Stimulated activated naive CD8-positive, alpha-beta T cell treated with anti-CD3 and anti-CD28 coated beads, Interleukin-15, amount 100 ng/mL, for 72 hours (primary cell): ENCODE measurements at places on chromosomes 7 and 10.

DNA sequence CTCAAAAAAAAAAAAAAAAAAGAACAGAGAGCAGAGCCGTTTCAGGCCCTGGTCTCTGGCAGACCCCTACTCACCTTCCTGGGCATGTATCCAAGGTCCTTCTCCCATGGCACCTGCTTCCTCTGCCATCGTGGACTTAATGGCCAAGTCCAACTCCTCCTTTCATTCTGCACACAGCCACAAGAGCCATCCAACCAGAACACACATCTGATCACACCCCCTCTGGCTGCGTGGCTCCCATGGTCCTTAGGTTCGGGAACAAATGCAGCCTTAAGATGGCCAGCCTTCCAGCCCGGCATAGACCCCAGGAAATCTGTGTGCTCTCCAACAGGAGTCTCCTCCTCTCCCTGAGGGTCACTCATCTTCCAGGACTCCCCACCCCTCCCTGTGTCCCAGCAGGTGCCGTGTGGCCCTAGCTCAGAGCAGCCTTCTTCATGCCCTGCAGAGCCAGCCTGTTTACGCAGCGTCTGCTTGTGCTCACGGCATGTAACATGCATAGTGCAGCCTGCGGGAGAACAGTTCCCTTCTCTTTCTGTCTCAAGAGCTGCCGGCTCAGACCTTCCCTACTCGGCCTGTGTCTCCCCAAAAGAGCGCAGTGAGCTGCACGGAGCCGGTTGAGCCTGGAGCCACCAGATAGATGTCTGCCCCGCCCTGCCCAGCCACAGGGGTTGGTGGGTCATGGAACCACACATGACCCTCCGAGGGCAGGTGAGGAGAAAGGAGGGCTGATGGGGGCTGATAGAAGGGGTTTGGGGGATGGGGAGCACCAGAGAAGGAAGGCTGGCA, 157.3 kb downstream of the NRF1 start:
- no peak for DNase-seq

DNA sequence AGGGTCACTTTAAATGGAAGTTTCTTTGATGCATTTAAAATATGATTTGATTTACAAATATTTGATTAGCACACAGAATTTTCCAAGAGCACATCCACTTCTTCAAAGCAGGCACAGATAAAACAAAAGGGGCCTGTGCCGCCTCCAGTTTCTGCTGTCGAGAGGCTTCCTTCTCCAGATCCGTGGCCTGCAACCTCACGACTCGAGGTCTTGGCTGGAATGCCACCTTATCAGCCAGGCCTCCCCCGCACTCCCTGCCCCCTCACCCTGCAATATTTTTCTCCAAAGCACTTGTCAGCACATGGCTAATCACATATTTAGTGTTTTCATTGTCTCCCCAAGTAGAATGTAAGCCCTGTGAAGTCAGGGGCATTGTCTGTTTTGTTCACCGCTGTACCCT, 12.5 kb downstream of the PYROXD2 start:
- DNase-seq = no peak

DNA sequence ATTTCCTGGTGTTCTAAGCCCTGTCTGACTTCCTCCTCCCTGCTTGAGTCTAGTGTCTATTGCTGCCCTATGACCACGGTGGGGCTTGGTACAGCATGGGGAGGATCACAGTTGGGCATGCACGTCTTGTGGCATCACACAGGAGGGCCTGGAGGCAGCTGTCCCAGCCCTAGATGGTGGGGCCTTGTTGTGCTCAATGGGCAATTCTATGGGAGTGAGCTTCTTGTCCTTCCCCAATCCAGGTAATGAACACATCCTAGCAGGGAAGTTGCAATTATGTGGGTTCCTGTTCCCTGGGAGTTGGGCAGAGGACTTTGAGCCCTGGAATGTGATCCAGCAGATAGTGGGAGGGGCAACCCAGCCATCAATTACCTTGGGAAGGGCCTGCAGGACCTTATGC, 10.8 kb upstream of the FAM3C start:
- no peak for DNase-seq

DNA sequence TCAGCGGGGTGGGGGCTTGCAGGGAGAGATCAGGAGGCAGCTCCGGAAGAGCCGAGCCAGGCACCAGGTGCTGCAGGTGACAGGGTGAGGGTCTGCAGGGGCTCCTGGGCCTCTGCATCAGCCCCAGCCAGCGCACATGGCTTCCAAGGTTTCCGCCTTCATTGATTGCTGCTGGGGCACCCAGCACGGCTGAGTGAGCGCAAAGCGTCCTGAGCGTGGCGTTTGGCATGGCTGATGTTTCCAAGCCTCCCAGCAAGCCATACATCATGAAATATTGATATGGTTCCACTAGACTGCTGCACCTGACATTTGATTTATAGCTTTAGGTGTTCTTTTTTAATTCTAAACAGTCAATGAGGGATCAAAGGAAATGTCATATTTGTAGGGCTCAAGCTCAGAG, 259.0 kb downstream of the WDR37 start:
- no peak for DNase-seq

DNA sequence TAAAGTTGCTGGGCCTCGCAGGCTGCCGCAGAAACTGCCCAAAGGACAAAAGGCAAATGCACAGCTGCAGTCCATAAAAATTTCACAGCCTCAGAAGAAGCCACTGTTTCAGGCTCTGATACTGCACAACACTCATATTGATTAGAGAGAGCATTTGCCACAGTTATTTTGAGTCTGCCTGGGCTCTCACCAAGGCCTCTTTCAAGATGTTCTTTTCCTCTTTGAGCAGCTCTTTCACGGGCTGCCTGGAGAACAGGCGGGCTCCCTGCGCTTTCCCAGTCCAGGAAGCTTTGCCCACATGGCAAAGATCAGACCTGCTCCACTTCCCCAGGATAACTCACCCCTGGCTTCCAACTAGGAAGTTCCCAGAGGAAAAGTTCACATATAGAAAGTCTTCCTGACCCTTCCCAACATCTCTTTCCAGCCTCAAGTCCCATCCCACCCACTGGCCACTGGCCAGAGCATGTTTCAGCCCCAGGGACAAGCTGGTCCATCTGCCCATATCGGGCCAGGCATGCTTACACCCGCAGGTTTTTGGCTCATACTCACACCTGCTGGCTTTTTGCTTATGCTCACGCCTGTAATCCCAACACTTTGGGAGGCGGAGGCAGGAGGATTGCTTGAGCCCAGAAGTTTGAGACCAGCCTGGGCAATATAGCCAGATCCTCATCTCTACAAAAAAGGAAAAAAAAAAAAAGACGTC, 3.3 kb downstream of the SLIT1 start:
- DNase-seq = no peak

DNA sequence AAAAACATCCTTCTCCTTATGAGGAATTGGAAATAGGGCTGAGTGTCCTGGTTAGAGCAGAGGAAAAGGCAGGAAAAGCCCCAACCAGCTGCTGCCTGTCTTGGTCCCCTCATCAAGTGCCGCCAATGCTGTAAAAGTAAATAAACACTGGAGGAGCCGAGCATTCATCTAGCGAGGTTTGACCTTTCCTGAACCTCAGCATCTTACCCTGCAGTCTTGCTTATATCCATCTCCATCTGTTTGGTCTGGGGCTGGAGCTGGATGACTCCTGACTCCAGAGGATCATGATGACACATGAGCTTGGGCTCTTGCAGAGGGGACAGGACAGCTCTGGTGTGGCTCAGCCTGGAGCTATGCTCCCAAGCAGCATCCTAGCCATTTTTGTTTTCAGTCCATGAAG, 501.1 kb downstream of the TNS3 start:
- DNase-seq = no peak

GRCh38 chr7:45455662-45456061, 118.5 kb upstream of the ADCY1 start:
- DNase-seq = no peak

- no peak for DNase-seq
These were observed 38.2 kb downstream of the DLG5 start for GRCh38 chr10:77888356-77888703.

- no peak for DNase-seq
These were observed 57.5 kb downstream of the COL17A1 start for GRCh38 chr10:104028146-104028545.

DNA sequence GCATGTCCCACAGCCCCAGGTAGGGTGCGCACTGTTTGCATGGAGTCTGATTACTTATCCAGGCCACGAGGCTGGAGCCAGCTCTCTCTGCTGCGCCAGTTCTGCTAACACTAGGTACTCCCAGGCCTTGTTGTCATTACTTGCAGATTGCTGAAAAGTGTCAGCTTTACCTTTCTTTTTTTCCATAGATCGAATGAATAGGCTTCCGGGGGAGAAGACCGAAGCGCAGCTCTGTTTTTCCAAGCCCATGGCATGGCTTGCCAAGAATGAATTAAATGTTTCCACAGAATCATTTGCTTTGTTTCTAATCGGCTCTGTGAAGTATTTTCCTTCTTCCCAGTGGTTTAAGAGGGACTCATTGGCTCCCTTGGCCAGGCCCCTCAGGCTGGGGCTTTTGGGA, 285.8 kb downstream of the BMPER start:
- no peak for DNase-seq

DNA sequence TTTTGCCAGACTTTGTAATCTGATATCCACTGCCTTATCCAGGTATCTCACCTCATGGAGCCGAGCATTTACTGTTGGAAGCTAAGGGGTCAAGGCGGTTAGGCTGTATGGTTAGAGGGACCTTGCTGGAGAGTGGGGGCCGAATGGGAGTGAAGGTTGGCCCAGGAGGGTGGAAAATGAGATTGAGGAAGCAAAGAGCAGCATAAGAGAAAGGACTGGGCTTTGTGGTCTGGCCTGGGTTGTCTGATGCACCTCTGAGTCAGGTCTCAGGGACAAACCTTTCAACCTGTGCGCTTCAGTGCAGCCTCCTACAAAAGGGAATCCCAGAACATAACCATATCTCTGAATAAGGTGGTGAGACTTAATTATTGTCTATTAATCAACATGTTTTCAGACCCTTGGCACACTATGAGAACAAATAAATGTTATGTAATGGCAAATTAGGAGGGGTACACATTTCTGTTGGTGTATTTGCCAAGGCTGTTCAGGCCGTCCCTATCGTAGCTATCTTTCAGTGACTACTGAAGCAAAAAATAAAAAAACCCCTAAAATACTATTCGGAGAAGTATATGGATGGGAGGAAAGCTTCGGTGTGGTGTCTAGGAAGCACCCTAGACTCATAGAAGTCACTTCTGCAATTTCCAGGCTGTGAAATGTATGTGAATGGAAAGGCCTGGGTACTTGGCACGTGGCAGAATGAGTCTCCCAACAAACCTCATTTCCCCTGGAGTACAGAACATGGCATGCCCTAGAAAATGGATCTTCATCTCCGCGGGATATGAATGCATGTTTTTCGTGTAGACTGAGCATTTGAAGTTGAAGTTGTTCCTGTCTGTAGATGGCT, 4.3 kb downstream of the CAMK1D start:
- peak; percentile 17 for DNase-seq

- DNase-seq = no peak
These were observed 25.4 kb downstream of the LCOR start for GRCh38 chr10:96857301-96858012.
